Glomerular endothelial cell (primary cell): ENCODE measurements at places on chromosomes 1 and 21.

DNA sequence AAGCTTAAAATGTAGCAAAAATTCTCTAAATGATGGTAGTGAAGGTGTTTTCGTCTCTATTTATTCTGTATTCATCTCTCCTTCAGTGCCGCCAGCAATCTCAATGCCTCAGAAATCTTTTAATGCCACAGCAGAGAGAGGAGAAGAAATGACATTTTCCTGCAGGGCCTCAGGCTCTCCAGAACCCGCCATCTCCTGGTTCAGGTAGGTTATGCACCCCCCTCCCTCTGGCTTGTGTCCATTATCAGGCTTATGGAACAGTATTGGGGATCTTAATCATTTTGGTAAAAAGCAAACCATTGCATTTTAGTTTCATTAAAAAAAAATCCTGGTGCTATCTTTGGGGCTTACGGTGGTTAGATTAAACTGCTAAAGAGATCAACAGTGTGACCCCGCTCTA lies 326.1 kb downstream of the NCAM2 start:
- no peak for DNase-seq

GRCh38 chr1:51058858-51059257 lies 43.2 kb upstream of the C1orf185 start:
- DNase-seq: no peak

GRCh38 chr1:200437088-200437487 lies 27.3 kb upstream of the ZNF281 start:
- DNase-seq: no peak

- no peak for DNase-seq
These were observed 104.7 kb downstream of the HIVEP3 start for GRCh38 chr1:41813755-41814745.

DNA sequence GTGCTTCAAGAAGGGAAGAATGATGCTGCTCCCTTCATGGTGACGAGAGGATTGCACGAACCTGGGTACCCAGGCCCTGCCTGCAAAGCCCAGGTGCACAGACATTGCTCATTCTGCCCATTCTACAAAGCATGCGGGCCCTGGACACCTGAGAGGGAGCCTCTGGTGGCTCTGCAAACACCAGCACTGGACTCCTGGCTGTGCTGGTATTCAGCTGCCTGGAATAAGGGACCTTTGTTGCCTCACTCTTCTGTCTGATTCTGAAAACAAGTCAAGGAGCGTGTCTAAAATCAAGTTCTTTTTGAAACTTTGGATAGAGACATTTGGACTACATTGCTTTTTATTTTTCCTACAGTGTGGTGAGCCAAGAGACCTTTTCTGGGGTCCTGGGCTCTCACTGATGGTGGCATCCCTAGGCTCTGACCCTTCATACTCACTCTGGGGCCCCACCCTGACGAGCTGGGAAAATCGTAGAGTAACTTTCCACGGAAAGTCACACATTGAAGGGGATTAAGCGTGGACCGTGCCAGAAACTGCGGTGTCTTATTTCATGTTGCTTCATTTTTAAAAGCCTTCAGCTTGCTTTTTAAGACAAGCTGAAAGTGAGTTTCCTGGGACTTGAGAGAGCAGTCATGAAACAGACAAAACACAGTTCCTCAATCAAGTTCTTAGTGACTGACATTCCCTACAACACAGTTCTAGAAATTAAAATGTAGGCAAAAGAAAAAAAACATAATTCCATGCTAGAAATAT lies 24.0 kb downstream of the ABCA4 start:
- no peak for DNase-seq

DNA sequence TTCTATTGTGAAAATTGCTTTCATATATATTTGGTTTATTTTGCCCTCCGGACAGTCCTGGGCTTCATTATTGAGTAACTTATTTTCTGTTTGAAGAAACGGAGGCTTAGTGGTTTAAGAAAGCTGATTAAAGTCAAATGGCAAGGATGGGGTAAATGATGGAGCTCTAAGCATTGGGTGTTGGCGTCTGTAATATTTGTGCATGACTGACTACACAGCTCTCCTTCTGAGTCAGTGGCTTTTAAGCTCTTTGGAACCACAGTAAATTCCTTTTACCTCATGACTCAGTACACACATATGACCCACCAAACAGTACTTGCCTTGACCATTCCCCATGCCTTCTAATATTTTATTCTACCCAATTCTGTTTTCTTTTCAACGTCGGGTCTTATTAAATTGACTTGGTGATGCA lies 21.0 kb downstream of the B3GALT5 start:
- DNase-seq: no peak

DNA sequence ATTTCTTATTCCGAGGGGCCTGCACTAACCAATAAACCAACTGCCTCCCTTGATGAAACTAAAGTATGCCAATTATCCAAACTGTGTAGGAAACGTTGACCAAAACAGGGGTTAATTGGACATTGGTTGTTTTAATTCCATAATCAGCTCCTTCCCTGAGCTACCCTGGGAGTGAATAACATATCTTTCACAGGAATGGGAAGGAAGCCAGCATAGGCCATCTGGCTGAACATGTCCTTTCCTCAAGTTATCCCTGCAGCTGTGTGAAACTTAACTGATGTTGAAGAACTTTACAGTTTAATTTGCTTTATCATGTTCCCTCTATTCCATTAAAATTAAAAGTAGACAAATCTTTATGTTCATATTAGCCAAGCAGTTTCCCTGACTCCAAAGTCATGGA lies 75.4 kb downstream of the NRIP1 start:
- no peak for DNase-seq

DNA sequence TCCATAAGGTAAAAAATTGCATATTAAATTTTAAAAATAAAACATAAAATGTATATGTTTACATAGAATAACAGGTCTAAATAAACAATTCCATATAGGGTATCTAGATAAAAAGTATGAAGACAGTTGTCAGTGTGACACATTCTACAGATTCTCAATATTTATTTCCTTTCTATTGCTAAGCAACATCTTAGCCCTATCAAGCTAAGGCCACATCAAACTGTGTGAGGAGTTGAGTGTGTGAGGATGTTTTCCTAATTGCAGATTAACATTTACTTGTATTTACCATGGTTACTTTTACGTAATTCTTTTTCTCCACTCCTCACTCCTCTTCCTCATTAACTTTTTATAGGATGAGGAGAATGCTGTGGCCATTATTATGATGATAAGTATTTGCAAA lies 41.9 kb upstream of the MCOLN3 start:
- no peak for DNase-seq

DNA sequence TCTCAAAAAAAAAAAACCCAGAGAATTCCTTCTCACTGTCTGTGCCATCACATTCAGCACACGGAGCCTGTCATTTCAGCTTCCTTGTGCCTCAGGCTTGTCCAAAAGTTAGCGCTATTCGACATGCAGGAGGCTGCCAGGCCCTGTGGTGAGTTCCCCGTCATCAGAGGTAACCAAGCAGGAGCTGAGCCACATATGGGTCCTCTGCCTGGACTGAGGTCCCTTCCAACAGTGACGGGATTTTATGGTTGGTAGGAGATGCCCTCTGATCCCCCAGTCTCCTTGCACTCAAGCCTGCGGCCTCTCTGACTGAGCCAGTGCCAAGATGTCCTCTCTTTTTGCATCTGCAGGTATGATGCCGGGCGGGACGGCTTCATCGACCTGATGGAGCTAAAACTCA lies 12.7 kb upstream of the CTRC start:
- no peak for DNase-seq

DNA sequence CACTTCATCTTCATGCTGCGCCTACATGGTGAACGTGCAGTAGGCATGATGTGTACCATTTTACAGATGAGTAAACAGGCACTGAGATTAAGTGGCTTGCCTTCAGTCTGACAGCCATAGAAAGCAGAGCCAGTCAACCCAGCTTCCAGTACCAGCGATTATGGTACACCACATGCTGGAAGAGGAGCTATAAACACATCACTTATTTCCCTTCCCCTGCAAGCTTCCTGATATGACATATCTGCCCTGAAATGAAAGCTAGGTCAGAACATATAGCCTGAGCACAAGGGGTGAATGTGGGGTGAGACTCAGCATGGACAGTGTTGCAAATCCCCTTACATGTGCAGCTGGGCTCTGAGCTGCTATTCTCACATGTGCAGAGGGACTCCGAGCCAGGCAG lies 33.8 kb upstream of the IL20 start:
- DNase-seq: no peak

DNA sequence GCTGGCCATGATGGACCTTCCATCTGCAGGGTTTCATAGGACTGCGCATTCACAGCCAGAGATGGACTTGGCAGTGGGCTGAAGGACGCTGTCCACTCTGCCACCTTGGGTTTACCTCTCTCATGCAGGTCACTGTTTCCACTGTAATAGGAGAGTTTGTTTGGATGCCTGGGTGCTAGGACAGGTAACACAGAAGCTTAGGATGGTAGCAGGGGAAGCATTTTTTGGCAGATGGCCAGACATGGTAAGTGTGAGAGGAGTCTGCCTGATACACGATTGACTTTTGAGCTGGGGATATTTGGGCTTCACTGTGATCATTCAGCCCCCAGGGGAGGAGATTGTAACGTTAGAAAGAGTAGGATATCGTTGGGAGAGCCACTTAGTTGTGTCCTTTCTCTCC lies 11.8 kb downstream of the PSEN2 start:
- DNase-seq: no peak

DNA sequence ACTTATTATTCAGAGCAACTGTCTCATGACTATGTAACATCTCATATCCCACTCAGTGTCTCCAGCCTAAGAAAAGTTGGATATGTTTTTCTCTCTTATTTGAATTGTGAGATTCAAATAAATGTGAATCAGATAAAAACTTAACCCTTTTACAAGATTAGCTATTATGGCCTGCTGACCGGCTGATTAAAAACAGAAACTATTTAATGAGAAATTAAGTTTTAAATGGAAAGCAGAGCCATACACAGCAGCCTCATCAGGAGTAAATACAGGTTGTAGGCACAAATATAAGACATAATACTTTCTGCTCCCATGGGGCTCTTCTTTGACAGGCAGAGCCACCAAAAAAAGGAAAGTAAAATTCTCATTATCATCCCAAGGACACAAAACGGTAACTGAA lies 307.0 kb upstream of the PRMT6 start:
- DNase-seq: no peak

DNA sequence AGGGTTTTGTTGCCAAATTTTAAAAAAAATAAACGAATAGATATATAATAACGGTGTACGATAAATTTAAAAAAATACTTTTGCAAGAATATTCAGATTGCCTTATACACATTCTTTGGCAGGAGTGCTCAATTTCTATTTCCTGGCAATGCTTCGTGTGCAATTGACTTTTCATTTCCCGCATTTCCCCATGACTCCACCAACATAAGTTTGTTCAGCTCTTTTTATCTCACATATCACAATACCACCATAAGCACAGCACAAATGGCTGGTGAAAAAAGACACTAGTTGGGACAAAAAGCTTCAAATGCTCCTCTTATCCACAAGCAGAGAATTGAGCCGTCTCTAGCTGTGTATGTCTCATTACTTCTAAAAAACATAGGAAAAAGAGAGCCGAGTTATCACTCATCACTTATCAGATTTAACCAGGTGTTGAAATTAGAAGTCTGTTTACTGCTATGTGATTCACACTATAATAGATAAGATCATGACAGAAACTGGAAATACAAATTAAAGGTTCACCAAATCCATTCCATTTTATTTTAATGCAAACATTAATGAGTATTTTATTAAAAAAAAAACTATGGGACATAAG lies 28.9 kb upstream of the RGS1 start:
- DNase-seq: no peak

- no peak for DNase-seq
These were observed 133.8 kb downstream of the CAMTA1 start for GRCh38 chr1:6918925-6919511.

- DNase-seq: no peak
These were observed 68.4 kb upstream of the IPO9 start for GRCh38 chr1:201760516-201760915.

- DNase-seq: no peak
These were observed at the start of gene MCOLN2 for GRCh38 chr1:84996846-84997666. MCOLN2 (minus strand) TSS chr1:84997113; CDS start chr1:84996872, 241 bp downstream.

DNA sequence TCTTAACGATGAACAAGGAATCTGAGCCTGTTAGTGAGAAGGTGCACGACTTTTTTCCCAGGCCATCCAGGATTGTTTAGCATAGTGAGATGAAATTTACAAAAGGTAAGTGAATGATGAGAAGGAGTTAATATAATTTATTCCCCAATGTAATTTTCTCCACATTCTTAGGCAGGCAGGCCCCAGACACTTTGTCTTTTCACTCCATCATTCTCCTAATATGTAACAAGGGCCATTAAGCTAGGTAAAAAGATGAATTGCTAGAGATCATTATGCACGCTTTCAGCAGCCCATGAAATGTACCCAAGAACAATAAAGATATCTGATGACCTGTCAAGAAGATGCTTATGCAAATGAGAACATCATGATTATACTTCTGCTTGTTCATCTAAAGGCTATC lies 24.1 kb downstream of the NIBAN1 start:
- no peak for DNase-seq

DNA sequence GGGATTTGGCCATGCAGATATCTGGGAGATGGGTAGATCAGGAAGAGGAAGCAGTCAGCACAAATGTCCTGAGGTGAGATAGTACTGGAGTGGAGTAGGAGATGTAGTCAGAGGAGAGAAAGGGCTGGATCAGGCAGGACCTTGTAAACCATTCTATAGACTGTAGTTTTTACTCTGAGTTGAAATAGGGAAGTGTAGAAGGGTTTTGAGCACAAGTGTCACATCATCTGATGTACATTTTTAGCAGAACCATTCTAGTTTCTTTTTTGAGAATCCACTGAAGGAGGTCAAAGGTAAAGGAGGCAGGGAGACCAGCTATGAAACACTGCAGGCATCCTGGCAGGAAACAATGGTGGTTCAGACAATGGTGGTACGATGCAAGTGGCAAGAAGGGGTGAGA lies 194.6 kb upstream of the RRP15 start:
- DNase-seq: no peak

GRCh38 chr1:51955797-51956527 lies 34.5 kb downstream of the RAB3B start:
- DNase-seq: no peak

- DNase-seq: no peak
These were observed 633.3 kb upstream of the CAMK1G start for GRCh38 chr1:208950206-208950605.

DNA sequence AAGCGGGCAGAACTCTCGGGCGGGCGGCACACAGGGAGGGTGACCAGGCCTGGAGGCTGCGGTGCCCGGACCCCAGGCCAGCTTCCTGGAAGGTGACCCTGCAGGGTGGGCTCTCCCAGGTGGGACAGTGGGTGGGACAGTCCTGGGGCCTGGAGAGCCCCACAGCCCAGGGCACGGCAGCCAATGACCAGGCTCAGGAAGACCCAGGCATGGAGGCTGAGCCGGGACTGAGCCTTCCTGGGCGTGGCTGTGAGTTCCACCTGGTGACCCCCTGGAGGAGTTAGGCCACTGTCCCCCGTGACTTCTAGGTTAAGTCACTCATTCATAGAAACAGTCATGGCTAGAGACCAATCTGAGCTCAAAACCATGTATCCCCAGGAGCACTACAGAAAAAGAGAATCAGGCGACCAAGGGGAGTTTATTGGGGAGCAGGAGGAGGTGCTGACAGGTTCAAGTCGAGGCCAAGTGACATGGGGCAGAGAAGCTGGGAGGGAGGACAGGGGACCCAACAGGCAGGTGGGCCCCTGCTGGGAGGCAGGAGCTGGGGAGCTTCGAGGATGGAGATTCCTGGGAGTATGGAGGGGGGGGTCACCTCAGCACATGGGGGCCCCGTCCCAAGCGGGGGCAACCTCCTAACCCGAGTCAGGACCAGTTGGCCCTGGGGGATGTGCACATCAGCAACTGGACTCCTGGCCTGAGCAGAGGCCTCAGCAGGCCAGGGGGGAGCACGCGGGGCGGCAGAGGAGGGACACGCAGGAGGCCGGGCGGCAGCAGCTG lies 1.2 kb downstream of the KRTAP10-5 start:
- no peak for DNase-seq

GRCh38 chr1:59377350-59377904 lies 80.5 kb downstream of the FGGY start:
- DNase-seq: no peak

GRCh38 chr1:105838071-105838470 lies 1218.4 kb upstream of the PRMT6 start:
- no peak for DNase-seq
